ENCODE measurements at places on chromosomes 12 and 14.

DNA sequence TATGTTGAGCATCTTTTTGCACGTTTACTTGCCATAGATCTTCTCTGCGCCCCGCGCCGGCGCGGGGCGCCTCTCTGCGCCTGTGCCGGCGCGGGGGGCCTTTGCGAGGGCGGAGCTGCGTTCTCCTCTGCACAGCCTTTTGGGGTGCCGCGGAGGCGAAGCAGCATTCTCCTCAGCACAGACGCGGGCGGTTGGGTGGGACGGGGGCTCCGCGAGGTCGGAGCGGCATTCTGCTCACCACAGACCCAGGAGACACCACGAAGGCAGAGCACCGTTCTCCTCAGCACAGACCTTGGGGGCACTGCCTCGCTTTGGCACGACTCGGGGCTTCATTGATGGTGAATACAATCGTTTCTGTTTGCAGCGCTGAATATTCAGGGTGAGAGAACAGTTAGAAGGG, 28.5 kb upstream of the ANHX start:
- no peak for DNase-seq

- no peak for DNase-seq
Observed at GRCh38 chr14:22476887-22477286, 112.1 kb downstream of the DAD1 start.

DNA sequence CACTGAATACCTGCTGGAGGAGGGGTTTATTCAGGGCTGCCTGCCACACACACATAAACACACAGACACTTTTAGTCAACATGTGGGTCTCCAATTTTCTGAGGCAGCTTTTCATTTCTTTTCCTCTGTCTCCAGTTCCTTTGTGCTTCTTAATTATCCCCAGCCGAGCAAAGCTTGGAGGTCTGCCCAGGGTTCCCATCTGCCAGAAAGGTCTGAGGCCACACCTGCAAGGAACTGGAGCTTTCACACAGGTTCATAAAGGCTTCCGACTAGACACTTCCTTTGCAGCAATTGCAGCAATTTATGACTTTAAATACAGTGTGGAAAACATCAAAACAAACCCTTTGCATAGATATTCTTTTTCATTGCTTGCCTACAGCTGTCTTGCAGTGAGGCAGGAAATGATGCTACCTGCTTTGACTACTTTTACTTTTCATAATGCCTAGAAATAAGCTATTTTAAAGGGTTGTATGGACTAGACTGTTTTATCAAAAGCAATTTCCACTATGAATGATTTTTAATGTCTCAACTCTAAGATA, 1318.9 kb downstream of the AACS start:
- DNase-seq, result no peak

DNA sequence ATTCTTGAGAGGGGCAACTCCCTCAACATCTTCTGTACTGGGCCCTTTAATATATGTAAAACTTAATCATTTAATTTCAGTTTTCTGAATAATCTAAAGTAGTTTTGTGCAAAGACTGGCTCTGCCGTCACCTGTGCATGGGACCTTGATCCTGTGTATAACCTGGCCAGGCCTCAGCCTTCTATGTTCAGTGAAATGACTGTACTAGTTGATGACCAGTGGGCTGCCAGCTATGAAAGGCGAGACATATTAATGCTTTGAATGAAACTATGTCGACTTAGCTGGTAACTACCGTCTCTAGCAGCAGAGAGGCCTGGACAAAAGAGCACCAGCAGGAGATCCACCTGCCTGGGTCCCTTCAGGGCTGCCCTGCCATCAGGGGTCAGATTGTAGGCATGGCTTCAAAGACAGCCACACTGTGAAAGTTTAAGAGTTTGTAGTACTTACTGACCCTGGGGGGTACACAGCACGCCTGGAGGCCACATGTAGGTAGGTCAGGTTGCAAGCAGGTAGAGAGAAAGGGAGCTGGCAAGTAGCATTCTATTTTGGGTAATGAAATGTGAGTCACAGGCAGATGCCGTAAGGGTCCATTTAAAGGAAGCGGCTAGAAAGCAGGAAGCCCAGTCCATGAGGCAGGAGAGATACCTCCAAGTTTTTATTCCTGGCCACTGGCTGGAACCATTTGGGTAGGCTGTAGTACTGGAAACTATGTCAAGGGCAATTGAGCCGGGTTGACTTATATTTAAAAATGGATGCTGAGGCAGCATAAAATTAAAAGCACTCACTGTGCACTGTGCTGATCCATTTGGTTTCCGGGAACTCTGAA, 77.2 kb downstream of the BHLHE41 start:
- DNase-seq, result no peak

DNA sequence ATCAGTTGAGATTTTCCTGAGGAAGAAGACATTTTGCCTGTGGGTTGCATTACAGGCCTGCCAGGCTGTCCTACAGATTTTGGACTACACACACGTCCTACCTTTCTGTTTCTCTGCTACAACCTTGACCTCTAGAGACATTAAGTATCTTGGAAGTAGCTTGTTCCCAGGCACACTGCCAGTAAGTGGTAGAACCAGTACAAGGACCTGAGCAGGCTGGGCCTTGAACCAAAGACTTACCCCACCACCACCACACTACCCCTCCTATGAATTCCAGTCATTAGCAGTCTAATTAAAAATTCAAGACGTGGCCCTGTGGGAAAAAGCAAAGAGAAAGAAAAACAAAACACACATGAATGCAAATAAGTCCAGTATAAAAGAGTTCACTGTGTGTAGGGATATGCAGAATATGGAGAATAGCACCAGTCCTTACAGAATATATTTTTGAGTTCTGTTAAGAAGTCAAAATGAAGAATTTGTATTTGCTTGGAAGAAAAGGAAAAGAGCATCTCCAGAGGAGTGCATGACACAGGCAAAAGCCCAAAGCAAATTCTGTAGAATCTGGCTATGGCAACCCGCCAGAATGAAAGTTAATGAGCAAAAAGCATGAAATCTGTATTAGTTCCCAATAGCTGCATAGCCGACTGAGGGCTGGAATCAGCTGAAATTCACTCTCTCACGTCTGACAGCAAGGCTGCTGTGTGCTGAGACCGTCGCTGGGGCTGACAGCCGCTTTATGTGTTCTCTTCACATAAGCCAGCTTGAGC, 74.3 kb upstream of the ST8SIA1 start:
- DNase-seq, result no peak

Measured in memory B cell (primary cell).